ENCODE measurements at places on chromosomes 13 and 19.

DNA sequence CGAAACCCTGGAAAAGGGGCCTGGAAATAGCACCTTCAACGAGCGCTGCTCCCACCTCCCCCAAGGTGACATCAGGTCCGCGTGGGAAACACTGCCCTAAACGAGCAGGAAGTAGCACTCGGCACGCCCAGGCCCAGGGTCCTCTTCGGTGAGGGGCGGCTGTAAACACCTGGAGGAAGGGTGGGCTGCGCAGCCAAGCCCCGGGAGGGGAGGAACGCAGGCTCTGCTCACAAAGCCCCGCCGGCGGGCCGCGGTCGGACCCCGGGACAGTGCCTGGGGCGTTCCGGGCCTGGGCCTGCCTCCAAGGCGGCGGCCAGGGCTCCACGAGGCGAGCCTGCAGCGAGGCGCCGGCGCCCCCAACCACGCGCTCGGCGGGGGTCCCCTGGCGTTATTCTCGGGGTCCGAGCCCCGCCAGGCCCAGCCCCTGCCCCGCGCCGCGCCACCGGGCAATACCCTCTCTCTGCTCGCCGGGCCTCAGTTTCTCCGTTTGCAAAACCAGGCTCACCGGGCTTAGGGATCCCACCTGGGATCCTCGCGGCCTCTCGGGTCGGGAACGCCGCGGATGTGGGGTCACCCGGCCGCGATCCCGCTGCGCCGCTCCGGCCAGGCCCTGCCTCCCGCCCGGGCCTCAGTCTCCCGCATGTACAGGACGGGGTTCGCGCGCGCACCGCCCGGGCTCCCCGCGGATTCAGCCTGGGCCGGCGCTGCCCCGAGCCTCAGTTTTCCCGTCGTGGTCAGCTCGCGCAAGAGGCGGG lies 630 bp downstream of the RNF126 start:
- DNase-seq, result peak; percentile 50

GRCh38 chr13:30735025-30735871 lies at the start of gene ALOX5AP:
Gene ALOX5AP, plus strand, starts transcription at chr13:30735543. Its CDS starts 63 bp downstream, at chr13:30735606.
- no peak for DNase-seq

- DNase-seq, result no peak
Observed at GRCh38 chr13:25541434-25542123, 169.8 kb downstream of the ATP8A2 start.

DNA sequence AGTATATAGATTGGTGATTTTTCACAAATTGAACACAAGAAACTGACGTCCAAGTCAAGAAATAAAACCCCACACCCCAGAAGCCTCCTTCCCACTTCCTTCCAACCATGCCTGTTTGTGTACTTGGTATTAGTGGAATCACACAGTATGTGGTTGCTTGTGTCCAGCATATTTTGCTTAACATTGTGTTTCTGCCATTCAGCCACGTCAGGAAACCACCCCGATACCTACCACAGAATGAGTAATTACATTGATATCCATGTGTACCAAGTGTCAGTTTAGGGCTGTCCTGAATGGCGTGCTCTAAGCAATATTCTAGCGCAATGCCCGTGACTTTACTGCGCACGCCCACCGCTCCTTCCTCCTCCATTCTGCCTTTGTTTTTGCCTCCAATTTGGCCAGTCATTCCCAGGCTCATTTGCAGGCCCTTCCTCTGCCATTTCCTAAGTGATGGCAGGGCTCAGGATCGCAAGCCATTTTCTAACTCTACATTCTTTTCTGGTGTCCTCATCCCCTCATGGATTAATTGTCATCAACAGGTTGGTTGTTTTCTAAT lies 25.9 kb upstream of the MPHOSPH8 start:
- no peak for DNase-seq

DNA sequence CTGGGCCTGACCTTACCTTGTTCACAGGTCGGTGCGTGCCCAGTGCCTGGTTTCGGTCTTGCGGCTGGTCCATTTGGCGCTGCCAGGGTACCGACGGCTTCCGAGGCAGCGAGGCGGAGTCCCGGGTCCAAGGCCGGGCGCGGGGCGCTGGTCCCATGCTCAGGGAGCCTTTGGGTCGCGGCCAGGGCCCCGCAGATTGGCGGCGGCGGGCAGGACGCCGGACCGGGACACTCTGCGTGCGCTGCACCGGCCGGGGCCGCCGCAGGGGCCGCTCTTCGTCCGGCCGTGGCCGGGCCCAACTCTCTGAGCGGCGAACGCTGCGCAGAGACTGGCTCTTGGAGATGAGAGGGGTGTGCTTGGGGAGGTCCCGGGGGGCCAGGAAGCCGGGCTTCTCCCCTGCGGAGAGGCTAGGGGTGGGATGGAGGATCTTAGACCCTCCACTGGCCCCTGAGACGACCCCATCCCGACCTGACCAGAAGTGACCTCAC lies 3.4 kb upstream of the WIZ start:
- no peak for DNase-seq

DNA sequence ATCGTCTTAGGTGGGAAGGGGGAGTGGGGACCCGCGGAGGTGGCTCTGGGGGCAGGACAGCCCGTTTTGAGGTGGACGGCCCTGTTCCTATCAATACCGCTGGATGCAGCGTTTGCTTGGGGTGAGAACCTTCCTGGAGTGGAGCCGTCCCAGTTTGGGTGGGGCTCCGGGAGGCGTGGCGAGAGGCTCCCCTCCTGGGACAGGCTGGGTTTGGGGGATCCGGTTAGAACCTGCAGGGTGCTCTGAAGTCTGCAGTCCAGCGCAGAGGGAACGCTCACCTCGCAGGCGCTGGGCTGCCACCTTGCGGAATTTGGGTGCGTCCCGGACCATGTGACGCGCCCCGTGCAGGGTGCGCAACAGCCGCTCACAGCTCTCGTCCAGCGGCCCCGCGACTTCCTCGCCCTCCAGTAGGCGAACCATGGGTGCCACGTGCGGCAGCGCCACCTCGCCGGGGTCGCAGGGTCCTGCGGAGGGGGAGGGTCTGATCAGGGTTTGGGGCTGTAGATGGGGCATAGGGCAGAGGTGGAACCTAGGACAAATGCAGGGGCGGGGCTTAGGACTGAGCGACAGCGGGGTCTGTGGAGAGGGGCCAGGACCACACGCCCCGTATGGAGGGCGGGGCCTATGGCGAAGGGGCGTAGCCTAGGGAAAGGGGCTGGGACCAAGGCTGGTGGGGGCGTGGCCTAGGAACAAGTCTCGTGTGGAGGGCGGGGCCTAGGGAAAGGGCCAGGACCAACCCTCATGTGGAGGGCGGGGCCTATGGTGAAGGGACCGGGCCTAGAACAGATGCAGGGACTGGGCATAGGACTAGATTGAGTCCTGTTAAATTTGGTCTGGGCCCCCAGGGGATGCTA lies 13.8 kb downstream of the SH2D3A start:
- peak; percentile 55 for DNase-seq

GRCh38 chr19:56367829-56368711 lies 25.3 kb downstream of the ZNF582 start:
- DNase-seq, result peak; percentile 94

DNA sequence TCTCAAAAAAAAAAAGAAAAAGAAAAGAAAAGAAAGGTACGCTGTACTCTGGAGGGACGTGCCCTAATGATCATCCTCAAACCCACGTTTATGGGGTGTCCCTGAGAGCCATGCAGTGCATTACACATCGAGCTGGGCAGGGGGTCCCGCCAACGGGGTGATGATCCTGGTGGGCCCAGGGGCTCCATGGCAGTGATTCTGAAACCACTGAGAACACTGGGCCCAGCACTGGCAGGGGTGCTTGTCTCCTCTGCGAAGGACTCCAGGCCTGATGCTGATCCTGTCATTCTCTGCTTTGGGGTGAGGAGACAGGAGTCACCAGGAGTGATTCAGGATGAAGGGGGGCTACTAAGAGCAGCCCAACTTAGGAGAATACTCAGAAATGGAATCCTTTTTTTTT lies 18.7 kb downstream of the MOB3A start:
- DNase-seq, result no peak

GRCh38 chr19:4278419-4279266 lies at the start of gene SHD:
Gene SHD, plus strand, starts transcription at chr19:4279266. Its CDS starts 798 bp downstream, at chr19:4280064.
- no peak for DNase-seq

- peak; percentile 73 for DNase-seq
Observed at GRCh38 chr13:44380404-44381165, 7.0 kb downstream of the SERP2 start.

DNA sequence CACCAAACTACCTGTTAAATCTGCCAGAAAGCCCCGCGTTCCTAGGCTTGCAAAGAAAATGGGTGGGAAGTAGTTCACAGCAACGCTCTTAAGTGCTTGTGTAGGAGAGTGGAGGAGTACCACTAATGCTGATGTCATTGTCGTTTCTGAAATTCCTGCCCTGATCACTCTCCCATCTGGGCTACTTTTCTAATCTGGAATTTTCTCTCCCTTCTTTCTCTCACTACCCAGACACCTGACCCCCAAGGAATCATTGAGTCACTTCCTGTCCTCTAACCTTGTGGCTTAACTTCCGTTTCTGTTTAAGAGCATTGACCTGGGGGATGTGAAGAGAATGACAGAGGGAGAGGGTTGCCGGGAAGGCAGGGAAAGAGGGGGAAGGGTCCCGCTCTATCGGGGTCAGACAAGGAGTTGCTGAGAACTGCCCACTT lies 98.7 kb downstream of the STARD13 start:
- peak; percentile 62 for DNase-seq

- DNase-seq, result peak; percentile 13
Observed at GRCh38 chr13:40275636-40276035, 390.8 kb downstream of the FOXO1 start.

GRCh38 chr19:52391135-52391534 lies 6.5 kb upstream of the ZNF528 start:
- no peak for DNase-seq

- peak; percentile 91 for DNase-seq
Observed at GRCh38 chr13:110280231-110280813, 26.6 kb downstream of the COL4A1 start.

DNA sequence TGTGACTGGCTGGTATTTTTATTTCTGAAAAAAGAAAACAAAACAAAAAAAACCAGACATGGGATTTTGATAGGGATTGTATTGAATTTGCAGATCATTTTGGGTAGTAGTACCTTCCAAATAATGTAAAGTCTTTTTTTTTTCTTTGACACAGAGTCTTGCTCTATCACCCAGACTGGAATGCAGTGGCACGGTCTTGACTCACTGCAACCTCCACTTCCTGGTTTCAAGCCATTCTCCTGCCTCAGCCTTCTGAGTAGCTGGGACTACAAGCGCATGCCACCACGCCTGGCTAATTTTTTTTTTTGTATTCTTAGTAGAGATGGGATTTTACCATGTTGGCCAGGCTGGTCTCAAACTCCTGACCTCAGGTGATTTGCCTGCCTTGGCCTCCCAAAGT lies 4.2 kb downstream of the ZNF101 start:
- no peak for DNase-seq

GRCh38 chr19:52666506-52666905 lies 28.4 kb upstream of the ZNF83 start:
- DNase-seq, result no peak

DNA sequence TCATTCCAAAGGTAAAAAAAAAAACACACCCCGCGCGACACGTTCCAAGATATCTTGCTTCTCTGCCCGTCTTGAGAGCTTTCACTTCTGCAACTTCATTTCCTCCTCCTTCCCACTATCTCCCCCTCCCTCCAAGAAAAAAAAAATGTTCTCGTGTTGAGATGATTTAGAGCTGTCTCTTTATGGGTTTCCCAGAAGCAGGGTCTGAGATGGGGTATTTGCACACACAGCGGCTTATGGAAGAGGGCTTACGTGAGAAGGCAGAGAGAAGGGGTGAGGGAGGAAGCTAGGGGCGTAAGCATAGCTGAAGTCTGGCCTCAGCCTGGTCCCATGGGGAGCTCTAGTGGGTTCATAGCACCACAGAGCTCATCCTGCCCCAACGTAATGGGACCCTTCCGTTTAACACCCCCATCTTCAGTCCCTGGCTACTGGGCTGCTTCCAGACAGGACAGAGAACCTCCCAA lies 31.3 kb upstream of the USE1 start:
- DNase-seq, result no peak

DNA sequence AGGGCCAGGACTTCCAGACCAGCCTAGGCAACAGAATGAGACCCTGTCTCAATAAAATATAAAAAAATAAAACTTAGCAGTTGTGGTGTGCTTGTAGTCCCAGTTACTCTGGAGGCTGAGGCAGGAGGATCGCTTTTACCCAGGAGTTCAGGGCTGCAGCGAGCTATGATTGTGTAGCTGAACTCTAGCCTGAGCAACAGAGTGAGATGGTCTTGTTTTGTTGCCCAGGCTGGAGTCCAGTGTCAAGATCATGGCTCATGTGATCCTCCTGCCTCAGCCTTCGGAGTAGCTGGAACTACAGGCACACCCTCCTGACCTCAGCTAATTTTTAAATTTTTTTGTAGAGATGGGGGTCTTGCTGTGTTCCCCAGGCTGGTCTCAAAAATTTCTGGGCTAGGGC lies 4.3 kb upstream of the JUNB start:
- DNase-seq, result no peak

GRCh38 chr19:17245535-17245984 lies at the start of gene NR2F6:
Gene NR2F6, minus strand, starts transcription at chr19:17245919. Its CDS starts 699 bp downstream, at chr19:17245220.
- DNase-seq, result no peak

- no peak for DNase-seq
Observed at GRCh38 chr13:50079655-50080202, 64.5 kb downstream of the KCNRG start.

DNA sequence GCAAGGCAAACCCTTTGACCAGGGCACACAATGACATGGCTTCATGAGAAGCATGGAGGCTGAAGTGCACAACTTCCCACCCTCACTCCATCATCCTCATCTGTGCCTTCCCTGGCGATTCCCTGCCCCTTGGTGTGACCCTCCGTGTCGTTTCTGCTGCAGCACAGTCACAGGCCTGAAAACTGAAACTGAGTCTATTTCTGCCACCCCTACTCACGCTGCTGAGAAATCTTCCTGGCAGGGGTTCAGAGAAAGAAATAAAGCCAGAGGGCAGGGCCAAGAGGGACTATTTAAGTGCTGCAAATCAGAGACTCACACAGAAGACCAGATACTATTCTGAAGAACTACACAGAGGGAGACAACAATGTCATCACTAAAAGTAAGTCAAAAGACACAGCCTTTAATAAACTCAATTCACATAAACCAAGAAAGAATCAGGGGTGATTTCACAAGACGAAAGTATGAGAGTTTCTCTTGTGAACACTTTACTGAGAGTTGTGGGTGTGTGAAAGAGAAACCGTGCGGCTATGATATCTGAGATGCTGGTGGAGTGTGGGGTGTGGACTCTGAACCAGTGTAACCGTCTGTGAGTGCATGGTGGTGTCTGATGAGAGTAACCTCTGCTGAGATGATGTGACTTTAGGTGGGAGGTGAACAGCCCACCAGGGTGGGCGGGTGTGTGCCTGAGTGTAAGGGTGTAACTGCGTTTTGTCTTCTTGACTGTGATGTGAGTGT lies 23.5 kb downstream of the LGALS16 start:
- no peak for DNase-seq

DNA sequence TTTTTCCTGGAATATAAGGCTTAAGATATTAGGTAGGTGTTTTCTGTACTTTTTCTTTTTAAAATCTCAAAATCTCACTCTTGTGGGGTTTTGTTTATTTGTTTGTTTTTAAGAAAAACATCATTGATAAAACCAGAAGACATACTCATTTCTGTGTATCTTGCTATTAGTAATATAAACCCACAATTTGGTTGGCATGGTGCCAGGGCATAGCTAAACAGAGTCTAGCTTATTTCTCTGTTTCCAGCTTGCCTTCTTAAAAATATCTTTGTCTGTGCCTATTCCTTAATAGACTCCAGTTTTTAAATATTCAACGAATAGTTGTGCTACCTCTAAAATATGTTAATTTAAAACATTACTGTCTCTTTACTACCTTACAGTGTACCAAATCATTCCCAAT lies 1121.9 kb upstream of the PCDH20 start:
- DNase-seq, result no peak

GRCh38 chr19:39788244-39788643 lies 9.6 kb downstream of the LEUTX start:
- no peak for DNase-seq

All from fibroblast of skin of back (primary cell).